ENCODE measurements at places on chromosomes 3 and 15.

- no peak for DNase-seq
Observed at GRCh38 chr3:45677033-45677446, 12.2 kb upstream of the SACM1L start.

GRCh38 chr3:88369337-88369736 lies 219.6 kb downstream of the C3orf38 start:
- no peak for DNase-seq

DNA sequence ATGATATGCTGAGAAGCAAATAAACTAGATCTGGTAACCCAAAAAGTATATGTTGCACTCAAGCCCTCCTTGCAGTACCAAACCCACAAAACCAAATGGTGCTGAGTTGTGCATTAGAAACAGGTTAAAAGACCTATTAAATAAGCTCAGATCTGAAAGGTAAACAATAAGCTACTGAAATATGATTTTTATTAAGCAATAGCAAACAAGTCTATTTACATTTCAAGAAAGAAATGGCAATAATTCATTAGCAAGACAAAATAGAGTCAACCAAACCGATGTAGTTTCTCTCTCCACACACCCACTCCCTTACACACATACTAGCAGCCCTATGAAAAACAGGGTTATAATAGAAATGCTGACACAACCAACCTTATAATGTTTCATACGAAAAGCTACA lies 760.3 kb downstream of the FHIT start:
- DNase-seq: no peak

GRCh38 chr15:42037656-42038055 lies 16.8 kb upstream of the PLA2G4E start:
- peak; percentile 4 for DNase-seq

GRCh38 chr3:182234881-182235280 lies 523.2 kb downstream of the SOX2 start:
- DNase-seq: no peak

DNA sequence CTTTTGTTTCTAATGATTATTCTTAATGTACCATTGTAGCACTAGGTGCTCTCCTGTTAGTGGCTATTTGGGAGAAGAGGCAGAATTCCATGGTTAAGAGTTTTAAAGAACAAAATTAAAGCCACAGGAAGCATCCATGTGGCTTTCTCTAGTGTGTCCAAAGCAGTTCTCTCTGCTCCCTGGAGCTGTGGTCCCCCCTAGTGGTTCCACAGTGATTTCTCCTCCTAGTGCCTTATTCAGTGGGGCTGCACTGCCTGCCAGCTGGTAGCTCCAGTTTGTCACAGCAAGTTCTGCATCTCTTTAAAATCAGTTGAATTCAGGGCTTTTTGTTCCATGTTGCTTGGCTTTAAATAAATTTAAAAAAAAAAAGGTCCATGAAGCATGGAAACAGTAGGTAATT lies 39.6 kb upstream of the FAM98B start:
- DNase-seq: peak; percentile 62

DNA sequence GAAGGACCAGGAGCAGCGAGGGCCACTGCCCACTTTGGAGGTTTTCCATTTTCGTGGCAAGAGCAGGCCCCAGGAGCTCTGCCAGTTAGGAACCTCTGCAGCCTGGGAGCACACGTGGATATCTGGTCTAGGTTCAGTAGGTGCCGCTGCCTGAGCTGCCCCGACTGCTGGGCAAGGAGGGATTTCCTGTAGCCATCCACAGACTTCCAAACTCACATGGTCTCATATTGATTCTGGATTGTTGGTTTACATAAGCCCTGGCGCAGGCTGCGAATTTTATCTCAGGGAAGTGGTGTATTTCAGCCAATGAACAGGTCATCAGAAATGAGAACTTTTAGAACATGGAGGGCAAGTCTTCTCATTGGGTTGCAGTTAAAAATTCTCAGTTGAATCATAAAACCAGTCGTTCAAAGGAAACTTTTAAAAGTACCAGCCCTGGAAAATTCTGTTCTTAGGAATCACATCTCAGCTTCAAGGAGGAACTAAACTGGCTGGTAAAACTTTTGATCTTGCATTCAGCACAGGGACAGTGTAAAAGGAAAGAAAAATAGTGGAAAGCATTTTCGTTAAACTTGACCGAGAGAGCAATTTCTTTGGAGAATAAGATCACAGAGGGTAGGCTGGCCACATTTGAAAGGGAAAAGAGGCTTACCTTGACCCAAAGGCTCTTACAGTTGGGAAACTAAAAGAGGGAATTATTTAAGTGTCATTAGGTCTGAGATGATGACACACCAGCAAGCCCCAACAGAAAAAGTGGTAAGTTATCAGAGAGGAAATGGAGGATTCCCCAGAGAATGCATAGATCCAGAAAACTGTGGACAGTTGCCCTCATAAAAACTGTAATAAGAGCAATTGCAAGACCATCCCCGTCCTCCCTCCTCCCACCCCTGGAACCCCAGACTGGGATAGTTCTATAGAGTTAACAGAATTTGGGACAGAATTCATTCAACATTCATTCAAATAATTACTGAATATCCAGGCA lies 6.4 kb upstream of the RTP3 start:
- DNase-seq: no peak

DNA sequence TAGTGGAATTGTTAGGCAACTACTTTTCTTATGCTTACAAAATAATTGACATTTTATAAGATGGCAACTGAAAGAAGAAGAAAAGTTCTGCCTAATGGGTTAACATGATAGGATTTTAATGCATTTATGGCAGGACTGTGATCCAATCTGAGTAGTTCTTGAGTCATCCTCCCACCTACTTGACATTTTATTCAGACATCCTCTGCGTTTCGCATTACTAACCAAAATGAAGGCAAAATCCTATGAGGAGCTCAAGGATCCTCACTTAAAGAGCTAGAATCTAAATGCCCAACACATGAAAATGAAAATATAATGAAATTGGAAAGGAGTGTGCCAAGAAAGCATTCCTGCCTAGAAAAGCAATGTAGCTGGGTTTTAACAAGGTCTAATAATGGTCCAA lies 581.1 kb upstream of the SEMA6D start:
- no peak for DNase-seq

GRCh38 chr15:80639168-80639555 lies 55.9 kb upstream of the ABHD17C start:
- no peak for DNase-seq

DNA sequence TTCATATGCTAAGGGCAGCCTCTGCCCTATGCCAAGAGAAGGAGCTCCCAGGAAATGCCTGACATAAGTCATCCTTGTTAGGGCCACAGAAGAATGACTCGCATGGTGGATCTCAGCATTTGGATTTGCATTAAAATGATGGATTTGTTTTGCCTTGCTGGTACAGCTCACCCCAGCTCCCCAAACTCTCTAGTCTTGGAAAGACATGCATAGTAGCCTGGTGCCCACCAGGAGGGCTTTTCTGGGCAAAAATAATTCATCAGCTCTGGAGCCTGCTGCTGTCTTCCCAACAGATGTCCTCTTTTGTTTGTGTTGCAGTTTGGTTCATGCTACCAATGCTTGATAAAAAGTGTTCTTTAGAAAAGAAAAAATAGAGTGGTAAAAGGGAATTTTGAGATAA lies 833.0 kb downstream of the AGBL1 start:
- no peak for DNase-seq

- DNase-seq: no peak
Observed at GRCh38 chr3:161602475-161602874, 105.9 kb downstream of the OTOL1 start.

DNA sequence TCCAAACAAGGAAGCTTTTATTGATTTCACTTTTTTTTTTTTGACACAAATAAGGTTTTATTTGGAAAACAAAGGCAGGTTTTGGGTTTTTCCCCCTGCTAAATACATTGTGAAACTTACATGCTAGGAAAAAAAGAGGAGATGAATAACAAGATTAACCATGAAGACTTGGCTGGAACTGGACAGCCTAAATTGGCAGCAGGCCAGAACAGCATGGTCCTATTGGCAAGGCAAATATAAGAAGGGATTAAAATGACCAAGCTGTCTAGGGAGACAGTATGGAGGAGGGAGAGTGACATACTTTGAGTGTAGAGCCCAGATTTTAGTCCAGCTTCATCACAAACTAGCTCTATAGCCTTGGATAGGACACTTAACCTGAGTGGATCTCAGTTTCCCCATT lies 63.9 kb upstream of the BBX start:
- DNase-seq: no peak

GRCh38 chr3:183247011-183247589 lies 6.0 kb upstream of the B3GNT5 start:
- DNase-seq: no peak

- DNase-seq: no peak
Observed at GRCh38 chr15:77352887-77353286, 67.0 kb downstream of the PEAK1 start.

DNA sequence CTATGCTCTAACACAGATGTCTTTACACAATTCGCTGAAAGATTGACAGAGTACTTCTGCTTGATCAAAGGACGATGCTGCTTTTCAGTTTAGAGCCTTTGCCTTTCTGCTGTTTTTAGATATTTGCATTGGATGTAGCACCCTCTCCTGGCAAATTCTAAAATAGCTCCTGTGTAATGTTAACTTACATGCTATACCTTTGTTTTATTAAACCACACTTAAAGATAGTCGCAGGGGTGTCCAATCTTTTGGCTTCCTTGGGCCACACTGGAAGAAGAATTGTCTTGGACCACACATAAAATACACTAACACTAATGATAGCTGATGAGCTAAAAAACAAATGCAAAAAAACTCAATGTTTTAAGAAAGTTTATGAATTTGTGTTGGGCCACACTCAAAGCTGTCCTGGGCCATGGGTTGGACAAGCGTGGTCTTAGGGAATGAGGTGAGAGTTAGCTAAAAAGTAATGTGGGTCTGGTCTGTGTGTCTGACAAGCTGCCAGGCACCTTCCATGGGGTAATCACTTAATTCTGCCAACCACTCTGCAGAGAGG lies 62.9 kb downstream of the ATG7 start:
- DNase-seq: peak; percentile 44

GRCh38 chr3:17473761-17474160 lies 268.7 kb downstream of the TBC1D5 start:
- no peak for DNase-seq

DNA sequence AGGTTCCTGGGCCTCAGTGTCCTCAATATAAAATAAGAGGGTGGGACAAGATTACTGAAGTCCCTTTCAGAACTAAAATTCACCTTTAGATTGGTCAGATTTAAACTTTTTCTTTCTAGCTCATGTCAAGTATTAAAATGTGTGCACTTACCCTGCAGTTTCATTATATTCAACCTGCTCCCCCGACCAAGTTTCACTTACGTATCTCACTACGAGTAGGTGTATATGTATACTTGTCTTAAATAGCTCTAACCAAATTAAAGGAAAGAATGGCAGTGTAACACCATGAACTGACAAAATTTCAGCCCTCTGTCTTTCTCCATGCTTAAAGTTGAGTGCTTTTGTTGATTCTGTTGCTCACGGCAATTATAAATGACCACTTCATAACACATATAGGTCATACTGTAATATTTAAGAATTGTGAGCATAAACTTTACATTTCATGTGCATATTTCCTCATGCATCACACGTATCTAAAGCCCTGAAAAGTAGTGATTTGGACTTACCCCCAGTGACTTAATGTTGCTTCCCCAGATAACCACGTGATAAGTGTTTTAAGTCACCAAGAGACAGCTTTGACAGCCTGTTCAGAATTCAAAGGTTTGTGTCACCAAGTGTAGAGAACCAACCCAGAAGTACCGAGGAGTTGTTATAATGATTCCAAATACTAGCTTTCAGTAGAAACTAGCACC lies 70.0 kb downstream of the PGPEP1L start:
- DNase-seq: no peak

DNA sequence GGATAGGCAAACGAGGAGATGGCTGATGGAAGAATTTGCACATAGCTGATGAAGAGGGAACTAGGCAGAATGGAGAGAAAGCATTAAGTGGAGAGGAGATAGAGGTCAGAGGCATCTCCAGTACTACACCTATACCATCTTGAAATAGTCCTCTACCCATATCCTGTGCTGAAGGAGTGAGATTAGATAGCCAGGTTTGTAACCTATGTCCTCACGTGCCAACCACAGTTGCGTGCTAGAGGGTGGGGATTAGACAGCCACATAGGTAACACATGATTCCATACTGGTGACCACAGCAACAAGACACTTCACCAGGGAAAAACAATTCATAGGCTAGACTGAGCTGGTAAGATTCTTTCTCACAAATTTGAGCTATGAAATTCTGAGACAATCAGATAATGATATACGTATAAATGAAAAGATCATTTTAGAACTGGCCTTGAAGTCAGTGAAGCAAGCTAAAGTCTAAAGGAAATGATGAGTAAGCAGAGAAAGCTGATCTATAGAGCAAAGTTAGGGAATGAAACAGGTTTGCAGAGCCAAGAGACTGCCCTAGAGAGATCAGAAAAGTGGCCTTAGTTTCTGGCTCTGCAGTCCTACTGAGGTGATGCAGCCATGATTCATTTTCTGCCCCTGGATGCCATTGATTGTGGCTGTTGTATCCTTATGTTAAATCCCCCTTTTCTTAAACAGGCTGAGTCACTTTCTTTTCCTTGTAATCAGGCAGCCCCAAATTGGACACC lies 17.7 kb downstream of the MYNN start:
- no peak for DNase-seq

DNA sequence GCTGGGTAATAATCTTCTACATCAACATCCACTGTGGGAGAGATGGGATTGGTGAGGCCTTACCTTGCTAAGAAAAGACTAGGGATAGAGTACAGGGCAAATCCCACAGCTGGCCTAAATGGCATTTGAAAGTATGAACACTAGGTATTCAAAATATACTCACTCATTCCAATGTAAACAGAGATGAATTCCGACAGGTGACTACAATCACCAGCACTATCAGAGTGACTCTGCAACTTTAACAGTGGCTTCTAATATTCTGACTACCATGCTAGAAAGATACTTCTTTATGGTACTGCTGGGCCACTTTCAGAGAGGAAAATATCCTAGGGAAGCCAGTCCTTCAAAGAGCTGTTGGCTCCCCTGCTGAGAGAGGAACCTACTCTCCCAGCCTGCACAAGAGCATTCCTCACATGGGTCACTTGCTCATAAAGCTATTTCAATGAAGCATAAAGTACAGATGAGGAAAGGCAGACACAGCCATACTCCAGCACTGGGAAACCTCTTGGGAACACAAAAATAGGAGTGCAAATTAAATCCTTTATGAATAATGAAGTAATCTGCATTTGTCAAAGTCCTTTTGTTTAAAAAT lies 21.5 kb upstream of the MAN2C1 start:
- DNase-seq: no peak

DNA sequence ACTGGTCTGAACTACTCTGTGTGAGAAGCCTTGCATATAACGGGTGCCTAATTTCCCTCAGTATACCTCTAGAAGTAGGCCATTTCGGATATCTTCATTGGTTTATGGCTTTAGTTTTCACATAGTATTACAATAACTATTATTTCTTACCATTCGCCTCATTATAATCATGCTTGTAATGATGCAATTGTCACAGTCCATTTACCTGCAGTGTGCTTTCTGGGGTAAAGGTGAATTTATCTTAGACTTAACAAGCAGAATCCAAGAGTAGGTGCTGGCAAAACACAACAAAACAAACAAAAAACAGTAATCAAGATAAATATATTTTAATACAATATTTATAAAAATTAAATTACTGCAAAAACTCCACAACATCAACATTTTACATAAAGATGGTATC lies 246.0 kb downstream of the WDR72 start:
- DNase-seq: no peak

GRCh38 chr3:9198899-9199335 lies 50.5 kb downstream of the SRGAP3 start:
- DNase-seq: no peak

All from D341Med (cell line).